ENCODE measurements at places on chromosomes 7 and 10.

DNA sequence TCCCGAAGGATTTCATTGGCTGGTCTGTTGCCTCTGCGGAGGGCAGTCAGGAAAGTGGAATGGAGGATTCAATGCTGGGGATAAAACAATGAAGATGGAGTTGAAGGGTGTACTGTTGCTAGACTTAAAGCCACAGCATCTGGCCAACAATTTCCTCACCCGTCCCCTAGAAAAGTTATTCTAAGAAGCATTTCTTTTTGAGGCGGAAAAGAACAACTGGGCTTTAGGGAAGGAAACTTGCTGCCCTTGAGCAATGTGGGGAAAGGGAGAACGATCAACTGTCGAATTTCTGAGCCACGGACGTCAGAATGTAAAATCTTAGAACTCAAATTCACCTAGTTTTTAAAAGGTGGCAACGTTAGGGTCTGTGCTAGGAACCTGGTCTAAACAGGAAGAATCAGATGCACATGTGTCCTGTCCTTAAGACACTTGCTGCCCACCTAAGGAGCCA, 664 bp downstream of the FMC1 start:
- no peak for DNase-seq

- DNase-seq, result no peak
Measured at GRCh38 chr7:66739953-66740301, 606 bp upstream of the RABGEF1 start.

GRCh38 chr10:3002304-3002703, 65.0 kb upstream of the PFKP start:
- DNase-seq, result no peak

DNA sequence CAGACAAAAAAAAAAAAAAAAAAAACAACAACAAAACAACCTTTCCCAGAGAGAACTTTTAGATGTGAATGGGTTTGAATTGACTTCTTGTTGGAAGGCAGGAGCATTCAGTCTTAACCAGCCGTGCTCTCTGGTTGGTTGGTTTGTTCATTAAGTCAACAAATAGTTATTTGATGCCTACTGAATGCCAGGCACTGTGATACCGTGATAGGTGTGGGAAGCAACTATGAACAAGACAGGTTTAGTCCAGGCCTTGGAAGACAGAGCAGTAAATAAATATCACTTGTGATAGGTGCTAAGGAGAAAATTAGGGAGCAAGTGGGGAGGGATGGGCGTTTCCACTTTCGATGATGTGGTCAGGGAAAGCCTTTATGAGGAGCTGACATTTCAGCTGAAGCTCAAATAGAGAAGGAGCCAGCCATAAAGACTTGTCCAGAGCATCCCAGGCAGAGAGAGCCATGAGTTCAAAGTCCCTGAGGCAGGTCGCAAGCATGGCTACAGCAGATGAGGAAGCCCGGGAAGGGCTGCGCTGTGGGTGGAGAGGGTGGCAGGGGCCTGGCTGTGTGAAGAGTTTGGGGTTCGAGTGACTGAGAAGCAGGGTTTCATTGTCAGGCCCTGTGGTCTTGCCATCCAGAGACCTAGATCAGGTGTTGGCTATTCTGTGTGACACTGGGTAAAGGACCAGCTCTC, 8.0 kb downstream of the TSPAN15 start:
- DNase-seq, result no peak

DNA sequence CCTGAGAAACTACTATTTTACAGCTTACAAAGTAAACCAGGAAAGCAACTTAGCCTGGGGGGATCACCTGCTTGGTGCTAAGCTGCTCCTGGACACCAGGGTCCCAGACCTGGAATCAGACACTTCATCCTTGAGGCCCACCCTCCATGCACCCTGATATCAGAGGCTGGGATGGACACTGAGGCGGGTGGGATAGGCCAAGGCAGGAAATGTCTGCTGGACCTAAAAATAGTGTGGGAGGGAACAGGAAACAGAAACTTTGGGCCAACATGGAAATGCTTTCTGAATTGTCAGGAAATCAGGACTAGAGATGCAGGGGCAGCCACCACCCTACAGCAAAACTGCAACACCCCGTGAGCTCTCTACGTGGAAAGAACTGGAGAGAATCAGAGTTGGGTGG, 101.5 kb upstream of the PODXL start:
- no peak for DNase-seq
